ENCODE measurements at places on chromosomes 5 and 9. TPM values are rescaled to one million over a fixed set of nuclear protein-coding genes. Genes with fewer than 3 reads are reported as not detected.

DNA sequence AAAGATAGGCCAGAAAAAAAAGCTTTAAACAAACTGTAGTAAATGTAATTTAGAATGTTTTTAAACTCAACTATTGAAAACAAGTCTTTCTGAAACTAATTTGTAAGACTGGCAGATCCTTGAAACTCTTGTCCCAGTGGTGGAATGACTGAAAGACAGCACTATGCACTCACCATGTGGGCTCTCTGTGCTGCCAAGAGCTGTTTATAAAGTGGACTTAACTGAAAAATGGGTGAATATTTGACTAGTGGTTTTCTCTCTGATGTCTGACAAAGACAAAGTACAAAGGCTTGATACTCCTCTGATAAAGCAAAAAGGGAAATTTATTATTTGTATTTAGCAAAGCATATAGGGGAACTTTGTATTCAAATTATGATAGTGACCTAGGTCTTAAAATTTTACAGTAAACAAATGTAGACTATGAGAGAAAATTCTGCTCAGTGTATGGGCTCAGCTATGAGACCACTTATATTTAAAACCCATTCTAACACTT is 635.4 kb downstream of the NR2F1-AS1 start:
- DNase-seq: no peak

RAD1 gene
- 45.7 TPM for total RNA-seq

- no peak for DNase-seq
Measured at GRCh38 chr5:147633173-147633572, 123.3 kb upstream of the DPYSL3 start.

DNA sequence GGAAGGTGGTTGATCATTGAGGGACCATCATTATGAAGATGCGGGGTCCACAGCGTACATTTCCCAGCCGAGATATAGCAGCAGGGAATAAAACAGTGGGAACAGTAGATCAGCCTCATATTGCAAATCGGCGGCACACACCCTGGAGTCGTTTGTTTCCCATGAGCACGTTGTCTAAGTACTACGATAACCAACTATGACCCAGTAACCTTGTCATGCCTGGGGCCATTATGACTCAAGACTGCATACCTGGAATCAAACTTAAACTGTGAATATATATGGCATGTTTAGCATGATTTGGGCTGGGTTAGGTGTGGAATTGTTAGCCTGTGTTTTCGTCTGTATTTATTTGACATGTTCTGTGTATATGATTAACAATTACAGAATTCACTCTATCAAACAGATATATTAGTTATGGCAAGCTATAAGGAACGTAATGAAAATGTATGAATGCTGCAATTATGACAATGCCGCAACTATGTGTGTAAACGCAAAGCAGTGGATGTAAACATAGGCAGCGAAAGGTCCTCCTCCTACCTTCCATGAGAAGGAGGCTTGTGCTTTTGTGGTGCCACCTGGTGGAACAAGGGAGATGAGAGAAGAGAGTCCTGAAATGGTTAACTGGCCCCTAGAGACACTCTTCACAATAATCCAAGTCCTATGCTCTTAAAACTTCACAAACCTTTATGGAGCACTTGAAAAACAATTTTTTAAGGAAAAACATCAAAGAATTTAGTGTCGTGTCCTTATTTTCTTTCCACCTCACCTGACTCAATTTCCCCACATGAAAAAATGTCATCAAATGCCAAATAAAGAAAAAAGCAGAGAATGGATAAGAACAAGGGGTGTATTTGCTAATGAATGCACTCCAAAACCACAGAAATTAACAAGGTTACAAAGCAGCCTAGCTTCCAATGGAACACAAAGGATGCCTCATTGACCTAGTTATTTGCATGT is 47.1 kb downstream of the SEMA5A start:
- no peak for DNase-seq

SPATA31A7 gene
- not detected for total RNA-seq

ADGRV1 gene
- total RNA-seq: 0.05 TPM

SAXO1 gene
- not detected for total RNA-seq

SHISAL2B gene
- total RNA-seq: not detected

DNA sequence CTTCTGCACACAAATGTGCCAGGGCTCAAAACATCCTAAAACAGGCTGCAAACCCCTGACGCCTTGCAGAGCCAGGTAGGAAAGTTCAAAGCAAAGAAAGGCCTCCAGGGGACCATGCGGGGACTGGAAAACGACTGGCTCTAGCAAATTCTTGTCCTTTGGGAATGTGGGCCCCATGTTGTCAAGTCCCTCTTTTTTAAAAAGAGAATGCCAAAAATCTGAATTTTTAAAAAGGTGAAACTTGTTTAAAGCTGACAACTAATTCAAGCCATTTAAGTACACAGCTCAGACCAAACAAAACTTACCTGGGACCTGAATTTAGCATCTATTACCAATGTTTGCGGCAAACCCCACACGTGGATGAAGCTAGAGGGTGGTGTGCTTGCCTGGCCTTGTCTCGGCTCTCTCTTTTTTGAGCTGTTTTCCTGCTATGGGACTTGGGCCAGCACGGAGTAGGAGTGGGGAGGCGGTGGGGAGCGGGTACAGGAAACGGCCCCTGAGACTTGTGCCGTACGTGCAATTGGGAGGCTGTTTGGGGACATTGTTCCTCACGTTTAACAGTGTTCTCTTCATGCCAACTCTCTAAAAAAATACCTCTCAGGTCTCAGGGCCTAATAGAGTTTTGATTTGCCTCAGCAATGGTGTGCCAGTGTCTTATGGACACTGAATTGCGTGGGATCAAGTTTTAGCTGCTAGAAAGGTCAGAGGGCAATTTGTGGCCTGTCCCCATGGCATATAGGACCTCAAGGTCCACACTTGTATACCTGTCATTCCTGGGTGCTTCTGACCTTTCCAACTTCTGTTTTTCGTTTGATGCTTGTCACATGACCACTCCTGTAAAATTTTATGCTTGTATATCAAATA is 15.1 kb upstream of the PHF19 start:
- DNase-seq: no peak

SPACA9 gene
- total RNA-seq: 0.88 TPM

GRCh38 chr5:31811210-31811609 is 172.3 kb downstream of the PDZD2 start:
- no peak for DNase-seq

GRCh38 chr5:42745426-42745825 is 11.2 kb upstream of the CCDC152 start:
- no peak for DNase-seq

GZMA gene
- 88.1 TPM for total RNA-seq

Measured in activated T-helper 1 cell treated with anti-CD3 and anti-CD28 coated beads, Interleukin-12 subunit alpha, Interleukin-12 subunit beta, Interleukin-2, Interleukin-4 antibody, amounts not matched to agents 30 ng/mL and 10 ng/mL and 1 ng/mL, durations not matched to agents 14 hours and 24 hours and 36 hours (primary cell).